ENCODE measurements at places on chromosomes 11 and 22. TPM values are rescaled to one million over a fixed set of nuclear protein-coding genes. Genes with fewer than 3 reads are reported as not detected.

The APOBEC3B gene
- polyA plus RNA-seq = 2.4 TPM

The USP2 gene
- 0.09 TPM for polyA plus RNA-seq

The OR52B4 gene
- polyA plus RNA-seq = not detected

DNA sequence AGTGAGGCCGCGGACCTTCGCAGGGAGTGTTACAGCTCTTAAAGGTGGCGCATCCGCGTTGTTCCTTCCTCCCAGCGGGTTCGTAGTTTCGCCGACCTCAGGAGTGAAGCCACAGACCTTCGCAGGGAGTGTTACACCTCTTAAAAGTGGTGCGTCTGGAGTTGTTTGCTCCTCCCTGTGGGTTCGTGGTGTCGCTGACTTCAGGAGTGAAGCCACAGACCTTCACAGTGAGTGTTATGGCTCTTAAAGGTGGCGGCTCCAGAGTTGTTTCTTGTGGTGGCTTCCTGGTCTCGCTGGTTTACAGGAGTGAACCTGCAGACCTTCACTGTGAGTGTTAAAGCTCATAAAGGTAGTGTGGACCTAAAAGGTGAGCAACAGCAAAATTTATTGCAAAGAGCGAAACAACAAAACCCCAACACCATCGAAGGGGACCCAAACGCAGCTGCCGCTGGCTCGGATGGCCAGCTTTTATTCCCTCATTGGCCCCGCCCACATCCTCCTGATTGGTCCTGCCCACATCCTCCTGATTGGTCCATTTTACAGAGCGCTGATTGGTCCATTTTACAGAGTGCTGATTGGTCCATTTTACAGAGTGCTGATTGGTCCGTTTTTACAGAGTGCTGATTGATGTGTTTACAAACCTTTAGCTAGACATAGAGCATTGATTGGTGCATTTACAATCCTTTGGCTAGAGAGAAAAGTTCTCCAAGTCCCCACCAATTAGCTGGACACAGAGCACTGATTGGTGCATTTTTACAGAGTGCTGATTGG lies 1.2 kb upstream of the TMEM45B start:
- no peak overlapping the region for H3K4me3 ChIP-seq
- no peaks in the 10 kb centered on the region for H3K4me1 ChIP-seq
- no peak for DNase-seq
- H3K36me3 ChIP-seq = no peaks in the 10 kb centered on the region

DNA sequence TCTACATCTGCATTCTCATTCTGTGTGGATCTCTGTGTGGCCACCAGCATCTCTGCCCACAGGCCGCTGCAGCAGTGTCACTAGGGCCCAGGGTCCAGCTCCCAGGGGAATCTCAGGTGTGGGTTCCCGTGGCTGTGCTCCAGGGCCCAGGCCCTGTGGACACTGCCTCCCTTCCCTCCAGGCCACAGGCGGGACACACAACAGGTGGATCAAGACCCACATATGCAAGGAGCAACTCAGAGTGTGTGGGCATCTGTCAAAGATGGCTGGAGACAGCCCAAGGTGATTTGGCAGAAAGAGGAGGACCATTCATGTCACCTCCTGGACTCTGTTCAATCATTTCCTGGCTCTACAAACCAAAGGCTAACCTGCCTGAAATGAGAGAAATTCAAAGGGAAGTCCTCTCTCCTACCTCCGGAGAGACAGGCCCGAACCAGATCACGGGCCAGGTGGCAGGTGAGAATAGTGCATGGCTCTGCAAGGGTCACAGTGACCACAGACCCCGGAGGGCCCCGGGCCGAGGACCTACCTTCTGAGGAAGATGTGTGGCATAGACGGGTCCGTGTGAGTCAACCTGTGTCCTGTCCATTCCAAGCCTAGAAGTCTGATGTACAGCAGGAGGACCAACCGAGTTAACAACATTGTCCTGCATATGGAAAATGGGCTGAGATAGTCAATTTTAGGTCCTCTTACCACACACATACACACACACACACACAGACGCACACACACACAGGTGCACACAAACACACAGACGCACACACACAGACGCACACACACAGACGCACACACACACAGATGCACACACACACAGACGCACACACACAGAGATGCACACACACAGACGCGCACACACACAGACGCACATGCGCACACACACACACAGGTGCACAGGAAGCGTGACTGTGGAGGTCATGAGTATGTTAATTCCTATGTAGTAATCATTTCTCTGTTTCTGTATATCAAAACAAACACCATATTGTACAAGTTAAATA lies 1068.5 kb downstream of the BRD1 start:
- no peak overlapping the region for H3K4me3 ChIP-seq
- no peaks in the 10 kb centered on the region for H3K36me3 ChIP-seq
- H3K27ac ChIP-seq = no peak overlapping the region
- no peaks in the 10 kb centered on the region for H3K27me3 ChIP-seq
- no peak for DNase-seq

The GGTLC2 gene
- polyA plus RNA-seq = not detected

DNA sequence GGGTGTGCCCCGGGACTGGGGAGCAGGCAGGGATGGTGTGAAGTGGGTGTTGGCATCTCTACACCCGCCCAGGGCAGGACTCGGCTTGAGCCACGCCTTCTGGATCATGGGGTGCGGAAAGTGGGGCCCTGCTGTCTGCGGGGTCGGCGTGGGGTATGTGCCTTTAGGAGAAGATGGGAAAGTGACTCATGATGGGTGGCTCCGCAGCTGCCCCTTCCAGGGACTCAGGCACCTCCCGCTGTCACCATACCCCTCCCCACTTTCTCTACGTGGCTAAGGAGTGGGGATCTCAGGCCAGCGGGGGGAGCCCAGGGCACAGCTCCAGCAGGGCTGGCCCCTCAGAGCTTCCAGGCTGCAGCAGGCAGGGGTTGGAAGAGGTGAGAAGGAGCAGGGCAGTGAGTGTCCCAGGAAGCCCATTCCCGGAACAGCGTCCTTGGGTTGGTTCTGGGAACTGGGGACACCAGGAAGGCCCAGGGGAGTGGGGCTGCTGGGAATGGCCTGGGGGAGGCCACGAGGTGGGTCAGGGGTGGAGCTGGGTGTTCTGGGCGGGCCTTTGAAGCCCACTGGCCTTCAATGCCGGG lies 102.9 kb upstream of the FGF3 start:
- H3K4me3 ChIP-seq = no peak overlapping the region
- H3K27me3 ChIP-seq = no peaks in the 10 kb centered on the region
- H3K27ac ChIP-seq = no peak overlapping the region
- H3K36me3 ChIP-seq = no peaks in the 10 kb centered on the region

The BET1L gene
- polyA plus RNA-seq = 49.3 TPM

The GGTLC3 gene
- not detected for polyA plus RNA-seq

GRCh38 chr11:60985991-60986915 lies 14.8 kb downstream of the CD6 start:
- DNase-seq = peak; percentile 65
- H3K27ac ChIP-seq = peak overlapping the region; percentile 71
- H3K27me3 ChIP-seq = no peaks in the 10 kb centered on the region
- H3K4me3 ChIP-seq = no peak overlapping the region

- DNase-seq = no peak
- no peak overlapping the region for H3K27ac ChIP-seq
- H3K27me3 ChIP-seq = no peaks in the 10 kb centered on the region
- no peaks in the 10 kb centered on the region for H3K36me3 ChIP-seq
Measured at GRCh38 chr11:90332415-90332814, 109.6 kb upstream of the CHORDC1 start.

GRCh38 chr11:3077189-3077836 lies 20.1 kb upstream of the CARS1 start:
- H3K27ac ChIP-seq = no peak overlapping the region
- H3K4me1 ChIP-seq = no peaks in the 10 kb centered on the region
- no peak for DNase-seq

Measured in B cell (primary cell).